Activated T-helper 17 cell treated with anti-CD3 and anti-CD28 coated beads, Interleukin-2, amount 50 U/mL, for 72 hours (primary cell): ENCODE measurements at places on chromosomes 7 and 10.

GRCh38 chr10:129274748-129275474 lies 192.1 kb upstream of the MGMT start:
- no peaks in the 10 kb centered on the region for H3K36me3 ChIP-seq
- H3K27me3 ChIP-seq, result peaks cover 10% of the 10 kb centered on the region
- H3K4me1 ChIP-seq, result no peaks in the 10 kb centered on the region
- no peak overlapping the region for H3K27ac ChIP-seq
- ATAC-seq, result no peak

DNA sequence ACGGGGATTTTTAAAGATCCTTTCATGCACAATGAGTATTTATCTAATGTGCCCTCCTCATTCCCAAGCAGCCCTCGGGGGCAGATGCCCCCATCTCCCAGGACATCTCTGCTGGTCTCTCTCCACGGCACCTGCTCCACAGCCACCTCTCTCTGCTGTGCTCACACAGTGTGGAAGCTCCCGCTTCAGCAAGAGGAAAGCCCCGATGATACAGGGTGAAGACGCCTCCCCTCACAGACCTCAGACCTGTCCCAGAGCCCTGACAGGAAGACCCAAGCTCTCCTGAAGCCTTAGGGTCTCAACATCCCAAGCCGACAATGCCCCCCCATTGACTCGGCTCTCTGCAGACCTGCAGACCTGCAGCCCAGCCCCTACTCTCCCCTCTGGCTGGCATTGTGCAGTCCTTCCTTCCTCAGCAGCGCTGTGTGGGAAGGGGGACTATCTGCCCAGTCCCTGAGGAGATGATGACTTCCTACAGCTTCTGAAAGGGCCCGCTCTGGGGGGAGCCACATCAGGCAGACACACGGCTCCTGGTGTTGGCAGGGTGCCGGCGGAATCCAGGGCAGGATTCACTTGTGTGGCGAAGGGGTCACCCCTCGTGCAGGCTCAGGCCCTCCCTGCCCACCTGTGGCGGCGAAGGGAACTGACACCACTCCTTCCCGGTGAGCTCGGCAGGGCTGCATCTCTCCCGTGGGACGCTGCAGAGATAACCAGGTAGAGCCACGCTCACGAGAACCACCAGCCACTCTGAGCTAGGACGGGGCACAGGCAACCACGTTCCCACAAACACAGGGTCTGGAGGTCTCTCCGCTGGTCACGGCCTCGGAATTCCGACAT lies 61.8 kb downstream of the PTPRN2 start:
- H3K27ac ChIP-seq, result no peak overlapping the region
- no peaks in the 10 kb centered on the region for H3K4me1 ChIP-seq
- no peaks in the 10 kb centered on the region for H3K36me3 ChIP-seq
- H3K27me3 ChIP-seq, result no peaks in the 10 kb centered on the region
- ATAC-seq, result no peak

DNA sequence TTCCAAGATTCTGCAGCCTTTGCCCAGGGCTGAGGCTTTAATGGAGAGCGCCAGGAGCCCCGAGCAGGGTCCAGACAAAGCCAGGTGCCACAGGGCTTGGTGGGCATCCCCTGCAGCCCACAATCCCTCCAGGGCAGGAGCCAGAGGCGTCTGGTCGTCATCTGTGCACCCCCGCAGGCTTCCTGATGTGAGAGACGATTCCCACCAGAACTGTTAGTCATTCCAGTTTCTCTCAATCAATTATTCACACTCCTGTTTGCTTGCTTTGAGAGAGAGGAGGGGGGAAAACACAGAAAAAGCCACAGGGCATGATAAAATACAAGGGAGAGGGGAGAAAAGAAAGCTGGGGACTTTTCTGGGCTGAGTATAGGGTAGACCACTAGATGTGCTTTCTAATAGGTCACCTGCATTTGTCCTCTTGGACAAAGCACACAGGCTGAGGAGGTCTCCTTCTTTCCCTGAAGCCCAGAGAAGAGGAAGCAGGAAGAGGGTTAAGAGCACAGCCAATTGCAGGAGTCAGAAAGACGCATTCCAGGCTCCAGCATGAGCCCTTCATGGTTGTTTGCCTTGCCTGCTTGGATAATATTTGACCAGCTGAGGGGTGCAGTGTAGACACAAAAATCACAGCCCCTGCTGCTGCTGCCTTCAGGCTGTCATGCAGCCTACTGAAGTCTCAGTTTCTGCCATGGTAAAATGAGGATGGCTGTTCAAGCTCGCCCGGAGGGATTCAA lies 194.4 kb downstream of the PLXNA4 start:
- no peaks in the 10 kb centered on the region for H3K36me3 ChIP-seq
- no peak for ATAC-seq
- H3K4me3 ChIP-seq, result no peak overlapping the region

DNA sequence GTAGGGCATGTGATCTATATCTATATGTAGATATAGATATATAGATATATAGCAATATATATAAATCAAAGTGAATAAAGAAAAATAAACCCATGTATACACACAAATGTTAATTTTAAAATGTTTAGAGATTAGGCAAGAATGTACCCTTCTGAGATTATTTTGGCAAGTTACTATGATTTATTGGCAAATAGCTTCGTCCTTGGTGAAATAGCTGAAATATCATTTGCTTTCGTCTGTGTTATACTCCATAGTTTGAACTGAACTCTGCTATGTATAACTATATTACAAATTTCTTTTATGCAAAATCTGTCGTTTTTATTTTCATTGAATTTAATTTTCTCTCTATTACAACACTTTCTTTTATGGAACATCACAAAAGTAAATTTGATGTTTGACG lies 57.5 kb downstream of the CPED1 start:
- no peaks in the 10 kb centered on the region for H3K36me3 ChIP-seq
- no peak overlapping the region for H3K4me3 ChIP-seq
- H3K27ac ChIP-seq, result no peak overlapping the region
- H3K4me1 ChIP-seq, result no peaks in the 10 kb centered on the region

DNA sequence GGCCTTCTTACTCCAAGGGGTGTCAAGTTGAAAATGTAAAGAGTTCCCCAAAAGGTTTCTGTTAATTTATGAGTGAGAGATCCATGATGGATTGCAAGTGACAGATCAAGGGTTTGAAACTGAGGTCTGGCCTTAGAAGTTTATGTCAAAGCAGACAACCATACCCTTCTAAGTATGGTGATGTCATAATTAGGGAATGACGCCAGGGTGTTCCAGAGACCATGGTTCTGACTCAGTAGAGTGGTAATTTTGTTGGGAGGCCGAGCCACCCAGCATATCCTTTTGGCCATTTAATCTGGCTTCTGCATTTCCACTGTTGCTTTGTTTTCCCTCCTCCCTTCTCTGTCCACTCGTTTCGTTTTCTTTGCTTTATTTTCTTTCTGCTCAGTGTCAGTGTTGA lies 2.7 kb downstream of the TRUB1 start:
- H3K36me3 ChIP-seq, result peaks cover 42% of the 10 kb centered on the region
- H3K4me3 ChIP-seq, result no peak overlapping the region
- H3K4me1 ChIP-seq, result peaks cover 11% of the 10 kb centered on the region
- H3K27ac ChIP-seq, result peak overlapping the region; percentile 24
- no peak for ATAC-seq
- H3K27me3 ChIP-seq, result no peaks in the 10 kb centered on the region

DNA sequence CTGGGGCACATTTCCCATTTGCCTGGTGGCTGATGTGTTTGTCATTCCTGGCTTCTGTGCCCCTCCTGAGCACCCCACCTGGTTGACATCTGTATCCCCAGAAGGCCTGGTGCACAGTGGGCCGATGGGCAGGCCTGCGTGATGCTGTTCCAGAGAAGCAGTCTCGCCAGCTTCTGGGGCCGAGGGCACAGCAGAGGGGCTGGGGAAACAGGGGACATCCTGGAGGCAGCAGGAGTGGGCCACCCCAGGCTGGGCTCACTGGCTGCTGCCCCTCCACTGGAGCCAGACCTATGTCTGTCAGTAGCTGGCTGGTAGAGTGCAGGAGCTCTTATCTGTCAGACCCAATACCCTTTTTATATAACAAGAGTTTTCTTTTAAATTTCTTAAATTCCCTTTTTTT lies 896 bp upstream of the MYL7 start:
- H3K4me3 ChIP-seq, result no peak overlapping the region
- H3K27ac ChIP-seq, result no peak overlapping the region
- no peaks in the 10 kb centered on the region for H3K4me1 ChIP-seq
- no peaks in the 10 kb centered on the region for H3K27me3 ChIP-seq

DNA sequence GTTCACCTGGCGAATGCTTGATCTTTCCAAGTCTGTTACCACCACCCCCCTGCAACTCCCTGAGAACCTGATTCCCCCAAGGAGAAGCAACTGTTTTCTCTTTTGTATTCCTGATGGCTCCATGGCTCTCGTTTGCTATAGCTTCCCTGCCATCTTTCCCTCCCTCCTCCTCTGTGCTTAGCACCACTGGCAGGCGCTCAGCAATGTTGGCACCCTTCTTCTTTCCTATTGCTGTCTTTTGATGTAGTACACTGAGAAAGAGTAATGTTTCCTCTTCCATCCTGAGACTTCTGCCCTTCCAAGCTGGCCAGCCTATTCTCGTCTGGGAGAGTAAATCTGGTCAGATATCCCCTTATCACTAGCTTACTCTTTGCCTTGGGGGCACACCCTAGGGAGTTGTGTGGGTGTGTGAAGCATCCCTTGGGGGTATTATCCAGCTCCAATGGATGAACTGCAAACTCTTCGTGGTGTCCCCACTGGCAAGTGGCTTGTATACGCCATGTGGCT lies 74.0 kb downstream of the BMPER start:
- H3K4me3 ChIP-seq, result no peak overlapping the region
- peaks cover 2% of the 10 kb centered on the region for H3K27me3 ChIP-seq
- no peaks in the 10 kb centered on the region for H3K4me1 ChIP-seq
- H3K27ac ChIP-seq, result no peak overlapping the region

GRCh38 chr7:149831741-149832219 lies 6.4 kb upstream of the ZNF862 start:
- H3K36me3 ChIP-seq, result no peaks in the 10 kb centered on the region
- no peak for ATAC-seq
- H3K27ac ChIP-seq, result no peak overlapping the region
- H3K4me3 ChIP-seq, result no peak overlapping the region
- H3K4me1 ChIP-seq, result no peaks in the 10 kb centered on the region

- no peak overlapping the region for H3K4me3 ChIP-seq
- peaks cover 58% of the 10 kb centered on the region for H3K27me3 ChIP-seq
- H3K27ac ChIP-seq, result no peak overlapping the region
- H3K4me1 ChIP-seq, result peaks cover 4% of the 10 kb centered on the region
- no peak for ATAC-seq
These were observed 10.4 kb downstream of the NXPH1 start for GRCh38 chr7:8443576-8444467.

DNA sequence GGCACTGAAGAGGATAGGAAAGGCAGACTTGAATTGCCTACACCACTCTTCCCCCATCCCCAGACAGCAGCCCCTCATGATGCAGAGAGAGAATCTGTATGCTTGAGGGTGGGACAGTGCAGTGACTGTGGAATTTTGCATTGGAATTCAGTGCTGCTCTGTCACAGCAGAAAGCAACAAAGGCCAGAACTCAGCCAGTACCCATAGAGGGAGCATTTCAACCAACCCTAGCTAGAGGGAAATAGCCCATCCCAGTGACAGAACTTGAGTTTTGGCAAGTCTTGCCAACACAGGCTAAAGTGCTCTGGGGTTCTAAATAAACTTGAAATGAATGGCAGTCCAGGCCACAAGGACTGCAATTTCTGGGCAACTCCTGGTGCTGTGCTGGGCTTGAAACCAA lies 80.4 kb downstream of the TES start:
- H3K27me3 ChIP-seq, result peaks cover 43% of the 10 kb centered on the region
- no peak overlapping the region for H3K4me3 ChIP-seq
- H3K36me3 ChIP-seq, result no peaks in the 10 kb centered on the region
- H3K27ac ChIP-seq, result no peak overlapping the region
- no peak for ATAC-seq
- no peaks in the 10 kb centered on the region for H3K4me1 ChIP-seq

DNA sequence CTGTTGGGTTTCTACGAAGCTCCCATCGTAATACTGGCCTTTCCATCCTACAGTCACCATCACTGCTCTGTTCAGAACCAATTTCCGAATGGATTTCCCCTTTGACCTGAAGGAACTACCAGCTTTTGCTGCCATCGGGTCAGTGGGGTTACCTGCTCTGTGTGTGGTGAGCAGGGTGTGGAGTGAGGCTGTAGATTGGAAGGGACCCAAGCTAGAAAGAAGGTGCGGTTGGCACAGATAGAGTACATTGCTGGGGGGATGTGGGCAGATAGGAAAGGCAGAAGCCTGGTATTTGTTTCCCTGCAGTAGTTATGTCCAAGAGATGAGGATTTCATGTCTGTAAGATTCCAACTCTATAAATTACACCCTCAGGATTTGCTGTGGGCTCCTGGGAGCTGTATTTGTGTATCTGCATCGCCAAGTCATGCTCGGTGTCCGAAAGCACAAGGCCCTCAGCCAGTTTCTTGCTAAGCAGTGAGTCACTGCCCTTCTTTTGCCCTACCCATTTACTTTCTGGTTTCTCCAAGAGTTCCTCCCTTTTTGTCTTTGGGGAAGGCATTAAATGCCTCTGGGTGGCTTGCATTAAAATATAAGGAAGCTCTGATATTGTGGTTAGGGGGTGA lies 15.4 kb downstream of the CLCN1 start:
- H3K4me3 ChIP-seq, result no peak overlapping the region
- no peak overlapping the region for H3K27ac ChIP-seq
- no peaks in the 10 kb centered on the region for H3K36me3 ChIP-seq
- ATAC-seq, result no peak
- no peaks in the 10 kb centered on the region for H3K4me1 ChIP-seq
- H3K27me3 ChIP-seq, result peaks cover 5% of the 10 kb centered on the region
